ENCODE measurements at places on chromosomes 3 and 15.

GRCh38 chr3:10411598-10412332, 90.9 kb upstream of the SEC13 start:
- no peak for DNase-seq

- no peak for DNase-seq
These were observed 158.8 kb downstream of the ERC2 start for GRCh38 chr3:56309465-56309864.

DNA sequence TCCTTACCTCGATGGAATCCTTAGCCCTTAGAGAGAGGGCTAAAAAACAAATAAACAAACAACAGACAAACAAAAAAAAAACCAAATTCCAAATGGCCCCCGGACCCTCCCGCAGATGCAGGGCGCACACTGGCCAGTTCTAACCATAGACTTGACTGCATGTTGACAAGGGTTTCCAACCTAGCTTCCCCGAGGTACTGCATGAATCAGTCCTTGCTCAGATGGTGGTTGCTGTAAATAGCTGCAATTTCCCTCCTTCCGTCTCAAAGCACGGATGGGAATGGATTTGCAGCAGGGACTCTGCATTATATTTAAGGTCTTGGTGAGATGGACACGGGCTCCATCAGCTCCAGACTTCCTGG, 162.8 kb downstream of the CD47 start:
- DNase-seq = no peak

GRCh38 chr3:74661672-74662071, 47.2 kb upstream of the CNTN3 start:
- DNase-seq = no peak

DNA sequence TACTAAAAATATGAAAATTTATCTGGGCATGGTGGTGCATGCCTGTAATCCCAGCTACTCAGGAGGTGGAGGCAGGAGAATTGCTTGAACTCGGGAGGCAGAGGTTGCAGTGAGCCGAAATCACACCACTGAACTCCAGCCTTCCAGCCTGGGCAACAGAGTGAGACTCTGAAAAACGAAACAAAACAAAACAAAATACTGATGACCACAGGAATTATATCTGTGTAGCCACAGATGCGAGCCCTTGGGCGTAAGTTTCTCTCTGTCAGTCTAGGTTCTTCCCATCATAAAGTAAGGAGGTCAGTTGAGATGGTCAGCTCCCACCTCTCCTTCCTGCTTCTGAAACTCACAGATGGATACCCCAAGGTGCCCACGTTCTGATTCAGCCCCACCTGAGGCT, 37.7 kb upstream of the CFAP161 start:
- DNase-seq = no peak

- no peak for DNase-seq
These were observed 17.8 kb upstream of the RARRES1 start for GRCh38 chr3:158750016-158750415.

DNA sequence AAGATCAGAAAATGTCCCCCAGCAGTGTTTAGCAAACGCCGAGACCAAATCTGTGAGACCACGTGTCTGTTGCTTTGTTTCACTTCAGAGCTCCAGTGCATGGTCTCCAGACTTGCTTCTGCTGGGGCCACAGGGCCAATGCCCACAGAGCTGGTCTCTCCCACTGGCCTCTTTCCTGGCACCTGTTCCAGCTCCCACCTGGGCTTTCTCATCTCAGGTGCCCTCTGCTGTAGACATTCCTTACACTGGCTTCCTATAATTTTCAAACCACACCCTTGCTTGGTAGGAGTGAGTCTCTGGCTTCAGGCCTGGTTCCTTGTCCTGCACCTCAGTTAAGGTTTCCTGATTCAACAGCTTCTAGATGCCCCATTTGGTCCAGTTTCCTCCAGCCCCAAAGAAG, 243.1 kb downstream of the ADAMTS17 start:
- no peak for DNase-seq

DNA sequence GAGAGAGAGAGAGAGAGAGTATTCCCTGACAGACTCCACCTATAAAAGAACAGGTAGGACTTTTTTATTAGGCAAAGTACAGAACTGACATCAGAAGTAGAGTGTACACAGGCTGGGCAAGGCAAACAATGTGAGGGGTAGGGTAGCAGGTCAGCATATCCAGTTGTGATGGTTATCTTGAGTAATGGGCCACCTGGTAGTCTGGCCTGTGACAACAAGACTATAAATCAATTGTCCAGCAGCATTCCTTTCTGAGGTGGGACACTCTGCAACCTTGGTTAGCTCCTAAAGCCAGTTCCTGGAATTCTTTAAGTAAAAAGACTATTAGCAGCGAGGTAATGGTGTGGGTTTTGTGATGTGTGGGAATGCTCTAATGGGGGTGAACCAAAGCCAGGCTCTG, 14.9 kb upstream of the TMCC1 start:
- DNase-seq = no peak

DNA sequence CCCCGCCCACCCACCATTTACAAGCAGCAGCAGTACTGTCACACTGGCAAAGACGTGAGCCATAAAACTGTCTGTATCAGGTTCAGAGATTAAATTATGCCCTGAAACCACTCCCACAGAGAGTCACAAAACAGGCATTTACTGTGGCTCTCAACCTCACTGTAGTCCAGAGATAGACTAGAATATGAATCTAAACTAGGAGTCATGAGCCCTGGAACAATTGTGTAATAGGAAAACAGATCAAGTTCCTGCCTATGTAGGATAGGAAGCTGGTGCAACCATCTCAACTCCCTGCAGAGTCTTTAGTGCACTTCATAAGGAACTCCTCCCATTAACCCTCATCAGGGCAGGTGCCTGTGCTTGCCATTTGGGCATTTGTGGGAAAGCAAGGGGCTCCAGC, 61.7 kb downstream of the FAM227B start:
- DNase-seq = no peak

GRCh38 chr3:196979545-196979944, 10.9 kb upstream of the PIGZ start:
- no peak for DNase-seq

- DNase-seq = no peak
These were observed 107.5 kb downstream of the SLC49A4 start for GRCh38 chr3:122902326-122902725.

DNA sequence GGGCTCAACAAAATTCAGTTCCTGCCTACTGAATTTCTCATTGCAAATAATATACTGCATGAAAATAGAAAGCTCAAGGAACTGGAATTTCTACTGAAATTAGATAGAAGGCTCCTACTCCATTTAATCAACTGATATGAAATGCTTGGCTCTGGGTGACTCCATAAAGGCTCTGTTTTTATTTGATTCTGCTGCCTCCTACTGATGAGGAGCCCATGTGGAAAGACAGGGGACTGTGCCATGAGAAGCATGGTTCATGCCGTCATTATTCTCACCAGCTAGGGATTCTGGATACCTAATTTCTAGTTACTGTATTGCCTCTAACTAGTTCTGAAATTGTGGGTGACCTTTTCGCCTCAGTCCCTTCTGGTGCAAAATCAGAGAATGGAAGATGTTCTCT, 366.2 kb upstream of the DPH6 start:
- no peak for DNase-seq

GRCh38 chr3:152346740-152347139, 78.0 kb downstream of the MBNL1 start:
- no peak for DNase-seq

DNA sequence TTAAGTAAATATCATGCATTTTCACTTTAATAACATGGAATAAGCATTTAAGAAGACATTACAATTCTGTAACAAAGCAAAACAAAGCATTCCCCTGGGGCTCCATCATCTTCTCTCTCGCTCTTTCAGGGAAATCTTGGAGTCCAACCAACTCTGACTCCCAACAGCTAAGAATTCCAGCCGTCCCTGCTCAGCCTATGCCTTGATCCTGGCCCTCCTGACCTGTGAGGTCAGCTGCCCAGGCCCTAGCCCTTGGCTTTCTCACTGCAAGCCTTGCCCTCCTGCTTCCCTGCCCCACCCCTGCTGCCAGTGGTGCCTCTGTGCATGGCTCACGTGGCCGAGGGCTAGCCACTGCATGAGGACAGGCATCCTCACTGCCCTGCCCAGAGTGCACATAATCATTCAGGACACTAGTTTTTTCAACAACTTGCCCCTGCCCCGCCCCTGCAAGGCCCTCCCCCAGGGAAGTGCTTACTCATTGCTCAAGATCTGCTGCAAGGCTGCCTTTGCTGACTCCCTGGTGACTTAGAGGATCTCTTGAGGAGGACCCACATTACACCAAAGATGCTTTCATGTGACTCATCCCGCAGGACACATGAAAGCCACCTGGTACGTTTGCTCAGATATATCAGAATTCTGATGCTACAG, 37.6 kb downstream of the MTMR10 start:
- no peak for DNase-seq

DNA sequence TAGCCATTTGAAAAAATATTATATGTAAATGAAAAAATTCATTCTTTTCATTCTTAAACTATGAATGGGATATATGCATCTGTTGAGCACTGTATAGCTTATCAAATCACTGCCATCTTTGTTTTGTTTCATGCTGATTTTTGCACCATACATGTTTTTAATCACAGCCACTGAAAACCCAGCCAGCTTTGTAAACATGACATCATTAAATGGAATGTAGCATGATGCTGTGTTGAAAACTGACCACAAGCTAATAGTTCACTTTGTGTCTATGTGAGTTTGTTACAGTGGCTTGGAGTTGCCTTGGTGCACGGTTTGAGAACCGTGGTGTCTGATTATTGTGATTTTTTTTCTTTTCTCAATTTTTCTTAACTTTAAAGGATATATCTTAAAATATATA, 75.7 kb downstream of the GMPS start:
- no peak for DNase-seq

- DNase-seq = no peak
These were observed 74.8 kb downstream of the NR1I2 start for GRCh38 chr3:119856695-119857094.

DNA sequence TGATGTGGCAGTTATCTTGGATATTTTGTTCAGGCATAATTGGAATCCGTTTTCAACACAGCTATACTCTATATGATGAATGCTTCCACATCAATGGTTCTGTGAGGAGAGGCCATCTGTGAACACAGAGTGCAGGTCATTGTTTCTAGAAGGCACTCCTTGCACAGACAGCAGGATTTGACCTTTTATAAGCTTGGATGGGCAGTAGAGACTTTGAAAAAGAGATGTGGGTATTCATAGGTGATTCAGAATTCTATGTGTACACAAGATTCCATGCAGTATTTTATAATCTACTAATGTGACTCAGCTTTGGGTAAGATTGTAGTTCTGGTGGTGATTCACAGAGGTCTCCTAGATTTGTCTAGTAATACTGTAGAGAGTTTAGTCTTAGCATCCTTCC, 12.5 kb downstream of the ARPP21 start:
- DNase-seq = no peak

DNA sequence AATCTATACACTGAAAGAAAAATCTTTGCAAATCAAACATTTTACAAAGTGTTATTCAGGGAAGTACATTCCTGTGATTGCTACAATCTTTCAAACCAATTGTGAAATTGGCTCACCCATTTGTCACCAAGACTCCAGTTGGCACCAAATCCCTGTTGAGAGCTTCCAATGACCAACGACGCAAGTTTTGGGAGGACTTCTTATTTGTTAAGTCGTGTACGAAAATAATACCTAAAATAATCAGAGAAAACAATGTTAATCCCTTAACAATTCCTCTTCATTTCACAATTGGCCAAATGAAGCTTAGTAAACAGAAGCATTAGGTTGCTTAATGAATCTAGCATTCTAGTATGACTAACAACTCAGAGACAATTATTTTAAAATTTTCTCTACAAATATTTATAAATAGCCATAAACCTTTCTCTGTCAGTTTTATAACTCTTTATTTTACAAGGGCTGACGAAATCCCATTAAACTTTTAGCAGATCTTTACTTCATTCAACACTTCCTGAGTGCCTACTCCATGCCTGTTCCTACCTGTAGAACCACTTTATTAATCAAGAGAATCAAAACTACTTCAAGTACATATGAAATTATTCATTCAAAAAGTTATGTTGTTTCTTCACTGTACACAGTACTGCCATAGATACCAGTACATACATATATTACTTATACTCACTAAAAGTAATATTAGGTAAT, 24.0 kb upstream of the HGD start:
- no peak for DNase-seq

- no peak for DNase-seq
These were observed 75.0 kb downstream of the STRIT1 start for GRCh38 chr3:155218462-155218861.

- no peak for DNase-seq
These were observed 22.0 kb downstream of the ASTE1 start for GRCh38 chr3:131004603-131005002.

GRCh38 chr3:146770881-146771280, 165.7 kb upstream of the PLSCR5 start:
- DNase-seq = no peak

- DNase-seq = no peak
These were observed 45.4 kb downstream of the EPHB1 start for GRCh38 chr3:134840459-134840858.

GRCh38 chr3:170614214-170614966, 28.5 kb upstream of the SLC7A14 start:
- no peak for DNase-seq

DNA sequence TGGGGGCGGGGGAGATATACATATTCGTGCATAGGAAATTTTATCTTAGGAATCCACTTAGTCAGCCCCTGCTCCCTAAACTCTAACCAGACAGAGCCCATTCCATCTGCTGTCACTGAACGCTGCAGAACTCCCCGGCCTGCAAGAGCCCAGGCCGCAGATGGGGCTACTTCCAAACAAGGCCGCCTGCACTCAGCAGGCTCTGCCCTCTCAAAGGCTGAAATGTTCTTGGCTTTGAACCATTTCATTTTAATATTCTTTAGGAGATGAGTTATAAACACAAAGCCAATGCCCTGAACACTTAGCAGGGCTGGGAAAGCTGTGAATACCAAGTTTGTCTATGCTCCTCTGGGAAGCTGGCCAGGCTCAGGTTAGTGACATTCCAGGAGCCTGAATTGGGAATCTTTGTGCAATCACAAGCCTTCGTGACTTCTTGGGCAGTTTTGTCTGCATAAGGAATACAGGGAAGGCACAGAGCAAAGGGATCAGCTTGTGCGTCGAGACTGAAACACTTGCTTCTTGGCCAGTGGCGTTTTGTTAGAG, 65.0 kb downstream of the SYNM start:
- no peak for DNase-seq

DNA sequence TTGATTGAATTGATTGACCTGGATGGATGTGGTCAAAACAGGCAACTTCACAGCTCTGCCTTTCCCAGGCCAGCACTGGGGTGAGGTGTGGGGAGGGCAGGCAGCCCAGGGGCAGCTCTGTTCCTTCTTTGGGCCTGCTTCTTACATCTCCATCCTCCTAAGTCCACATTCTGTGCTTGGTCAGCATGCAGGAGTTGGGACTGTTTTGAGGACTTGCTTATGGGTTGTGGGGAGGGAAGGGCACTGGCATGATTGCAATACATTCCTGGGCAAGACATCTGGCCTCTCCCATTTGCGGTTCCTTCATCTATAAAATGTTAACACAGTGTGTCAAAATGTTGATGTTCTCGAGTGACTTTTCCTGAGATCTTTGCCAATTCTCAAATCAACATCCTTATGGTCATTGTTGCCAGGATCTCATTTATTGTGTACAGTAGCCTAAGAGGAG, 84.1 kb downstream of the ST6GAL1 start:
- DNase-seq = no peak

Measured in stimulated activated CD8-positive, alpha-beta memory T cell treated with anti-CD3 and anti-CD28 coated beads, Interleukin-7, amount 100 ng/mL, for 1 hour (primary cell).